ENCODE measurements at places on chromosomes 7 and 10.

GRCh38 chr10:45257600-45257999, 57.8 kb downstream of the OR13A1 start:
- DNase-seq: no peak

GRCh38 chr10:21501091-21501490, 24.4 kb downstream of the SKIDA1 start:
- DNase-seq: no peak

- no peak for DNase-seq
Observed at GRCh38 chr7:30466266-30466665, 12.3 kb downstream of the NOD1 start.

- no peak for DNase-seq
Observed at GRCh38 chr7:157408258-157409101, 71.7 kb downstream of the DNAJB6 start.

- peak; percentile 12 for DNase-seq
Observed at GRCh38 chr10:49594594-49594993, 15.5 kb upstream of the SLC18A3 start.

DNA sequence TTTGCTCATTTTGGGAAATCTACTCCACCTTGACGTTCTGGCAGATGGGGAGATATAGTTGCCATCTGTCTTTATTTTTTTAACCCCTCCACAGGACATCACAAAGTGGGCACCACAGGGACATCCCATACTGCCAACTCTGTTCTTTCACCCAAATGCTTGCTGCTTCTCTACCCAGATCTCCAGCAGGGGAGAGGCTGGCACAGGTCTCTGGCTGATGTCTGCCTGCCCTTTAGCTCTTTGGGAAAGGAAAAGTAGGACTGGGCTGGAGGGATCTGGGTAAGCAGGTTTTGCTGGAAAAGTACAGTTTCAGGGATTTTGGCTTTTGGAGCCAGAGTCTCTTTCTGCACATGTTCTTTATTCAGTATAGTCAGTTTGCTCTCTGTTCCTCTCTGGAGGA, 156.7 kb downstream of the ANLN start:
- no peak for DNase-seq

GRCh38 chr10:44830022-44830421, 81.1 kb upstream of the TMEM72 start:
- DNase-seq: peak; percentile 28

Measured in fibroblast of skin of left biceps (primary cell).